Endodermal cell (in vitro differentiated cells): ENCODE measurements at places on chromosomes 6 and 20. TPM values are rescaled to one million over a fixed set of nuclear protein-coding genes. Genes with fewer than 3 reads are reported as not detected.

GRCh38 chr20:19628570-19629134 lies 129.4 kb upstream of the RIN2 start:
- DNase-seq = peak; percentile 92

- peak; percentile 61 for DNase-seq
Observed at GRCh38 chr6:46816626-46817025, 23.4 kb downstream of the MEP1A start.

DNA sequence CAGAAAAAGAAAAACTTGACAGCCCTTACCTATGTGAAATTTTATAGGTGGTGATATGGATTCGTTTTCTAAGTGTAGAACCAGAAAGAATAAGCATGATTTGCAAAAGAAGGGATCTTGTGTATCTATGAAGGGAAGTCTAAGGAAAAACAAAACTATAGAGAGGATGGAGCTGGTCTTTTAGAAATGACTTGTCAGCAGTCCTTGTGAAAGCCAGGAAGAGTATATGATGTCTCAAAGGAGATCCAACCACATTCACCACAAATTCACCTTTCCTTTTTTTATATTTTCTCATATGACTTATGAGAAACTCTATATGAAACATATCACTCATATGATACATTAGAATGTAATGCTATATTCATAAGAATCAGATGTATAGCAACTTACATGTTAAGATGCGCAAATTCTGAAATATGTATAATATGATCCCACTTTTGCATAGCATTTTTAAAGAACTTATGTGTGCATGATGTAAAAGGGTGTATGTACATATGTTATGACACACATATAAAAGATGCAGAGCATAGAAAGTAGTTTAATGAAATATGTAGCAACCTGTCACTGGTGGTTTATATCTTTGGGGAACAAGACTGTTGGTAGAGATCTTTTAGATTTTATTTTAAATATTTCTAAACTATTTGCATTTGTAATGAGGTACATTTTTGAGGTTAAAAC lies 91.9 kb upstream of the NUP153 start:
- no peak for DNase-seq

DNA sequence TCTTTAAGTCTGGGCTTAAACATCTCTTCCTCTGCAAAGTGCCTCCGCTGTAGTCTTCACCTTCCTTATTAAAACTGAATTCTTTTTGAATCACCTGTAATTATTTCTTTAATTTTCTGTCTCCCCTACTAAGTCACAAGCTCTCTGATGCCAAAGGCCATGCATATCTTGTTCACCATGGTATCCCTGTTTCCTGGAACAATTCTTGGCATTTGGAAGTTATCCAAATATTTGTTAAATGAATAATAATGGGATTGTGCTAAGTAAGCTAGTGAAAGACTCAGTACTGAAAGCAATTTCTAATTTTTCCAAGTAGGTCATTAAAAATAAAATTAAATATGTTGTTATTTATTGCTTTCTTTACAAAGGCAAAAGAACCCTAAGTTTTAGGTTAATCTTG lies 12.2 kb downstream of the SNAP91 start:
- DNase-seq = no peak

DNA sequence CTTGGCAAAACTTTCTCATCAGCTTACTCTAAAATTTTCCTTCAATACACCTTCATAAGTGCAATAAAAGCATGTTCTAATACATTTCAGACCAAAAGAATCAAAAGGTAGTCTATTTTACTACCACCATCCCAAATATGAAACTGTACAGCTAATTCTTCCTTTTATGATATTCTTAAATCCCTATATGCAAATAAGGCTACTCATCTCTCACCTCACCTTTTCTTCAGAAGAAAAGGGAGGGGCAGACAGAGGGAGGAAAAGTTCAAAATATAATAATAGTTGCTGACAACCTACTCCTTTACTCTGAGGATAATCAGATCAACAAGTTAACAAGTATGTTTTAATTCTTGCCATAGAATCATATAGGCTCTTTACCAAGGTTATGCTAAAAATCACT lies 7.4 kb downstream of the C6orf120 start:
- DNase-seq = no peak

DNA sequence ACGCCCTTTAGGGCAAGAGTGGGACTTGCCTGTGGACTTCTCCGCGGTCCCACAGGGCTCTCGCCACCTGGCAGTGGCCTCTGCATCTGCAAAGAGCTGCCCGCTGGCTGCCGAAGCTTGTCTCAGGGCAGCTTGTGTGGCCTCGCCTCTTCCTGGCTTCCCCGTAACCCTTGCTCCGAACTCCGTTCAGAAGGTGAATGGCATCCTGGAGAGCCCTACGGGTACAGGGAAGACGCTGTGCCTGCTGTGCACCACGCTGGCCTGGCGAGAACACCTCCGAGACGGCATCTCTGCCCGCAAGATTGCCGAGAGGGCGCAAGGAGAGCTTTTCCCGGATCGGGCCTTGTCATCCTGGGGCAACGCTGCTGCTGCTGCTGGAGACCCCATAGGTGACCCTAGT lies 3.0 kb downstream of the RTEL1 start:
- DNase-seq = no peak

DNA sequence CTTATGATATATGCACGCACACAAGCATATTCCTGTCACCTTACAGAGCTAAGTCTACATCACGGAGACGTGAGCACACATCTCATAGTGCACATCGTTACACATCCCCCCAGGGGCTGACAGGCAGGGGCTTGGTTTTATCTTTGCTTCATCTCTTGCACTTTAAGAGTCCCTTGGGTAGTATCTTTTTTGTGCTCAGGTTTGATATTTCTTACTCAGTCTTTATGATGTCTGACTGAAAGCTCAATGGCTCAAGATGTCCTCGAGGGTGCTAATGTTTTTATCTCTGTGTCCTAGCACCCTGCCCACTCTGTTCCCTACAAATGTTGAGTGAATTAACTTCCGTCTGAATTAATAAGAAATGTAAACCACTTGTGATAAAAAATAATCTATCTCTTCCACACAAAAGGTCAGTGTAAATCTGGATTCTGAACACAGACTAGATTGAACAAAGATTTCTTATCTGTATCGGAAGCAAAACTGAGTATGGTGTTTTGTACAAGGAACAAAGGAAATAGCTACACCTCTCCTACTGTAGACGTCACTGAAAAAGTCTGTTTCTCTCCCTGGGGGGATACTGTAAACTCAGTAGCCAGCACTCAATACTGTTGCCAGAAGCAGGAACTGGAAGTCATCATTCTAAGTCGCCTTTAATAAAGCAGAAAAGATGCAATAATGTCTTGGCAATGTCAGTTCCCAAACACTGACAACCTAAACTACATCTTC lies 195.1 kb downstream of the PRKN start:
- DNase-seq = no peak

- no peak for DNase-seq
Observed at GRCh38 chr6:73353636-73354593, at the start of gene DPPA5. TSS of gene DPPA5 (minus strand) at chr6:73354276. CDS start at chr6:73354225, 51 bp downstream.

DNA sequence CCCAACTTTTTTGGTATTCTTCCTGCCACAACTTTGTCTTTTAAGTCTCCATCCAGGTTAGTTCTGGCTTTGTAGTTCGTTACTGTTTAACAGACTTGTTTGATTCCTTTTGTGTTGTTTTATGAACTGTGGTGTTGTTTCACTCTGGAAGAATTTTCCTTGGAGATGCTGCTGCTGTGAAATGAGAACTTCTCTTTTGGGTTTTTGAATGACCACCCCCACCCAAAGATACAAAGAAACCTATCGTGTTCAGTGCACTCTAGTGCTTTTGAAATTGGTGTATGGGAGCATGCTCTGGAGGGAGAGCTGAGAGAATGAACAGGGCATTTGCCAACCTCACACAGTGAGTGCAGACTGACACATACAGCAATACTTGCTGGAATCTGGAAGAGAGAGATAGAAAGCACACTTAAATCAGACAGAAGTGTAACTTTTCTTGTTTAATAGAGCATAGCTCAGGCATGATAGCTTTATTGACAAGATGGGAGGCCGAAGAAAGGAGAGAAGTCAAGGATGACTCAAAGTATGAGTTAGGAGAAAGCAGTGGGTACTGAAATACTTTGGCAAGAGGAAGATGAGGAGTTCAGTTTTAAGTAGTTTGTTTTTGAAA lies 293.1 kb downstream of the SOX4 start:
- no peak for DNase-seq

The IL20RA gene
- total RNA-seq = 0.38 and 0.57 TPM in 2 replicates

DNA sequence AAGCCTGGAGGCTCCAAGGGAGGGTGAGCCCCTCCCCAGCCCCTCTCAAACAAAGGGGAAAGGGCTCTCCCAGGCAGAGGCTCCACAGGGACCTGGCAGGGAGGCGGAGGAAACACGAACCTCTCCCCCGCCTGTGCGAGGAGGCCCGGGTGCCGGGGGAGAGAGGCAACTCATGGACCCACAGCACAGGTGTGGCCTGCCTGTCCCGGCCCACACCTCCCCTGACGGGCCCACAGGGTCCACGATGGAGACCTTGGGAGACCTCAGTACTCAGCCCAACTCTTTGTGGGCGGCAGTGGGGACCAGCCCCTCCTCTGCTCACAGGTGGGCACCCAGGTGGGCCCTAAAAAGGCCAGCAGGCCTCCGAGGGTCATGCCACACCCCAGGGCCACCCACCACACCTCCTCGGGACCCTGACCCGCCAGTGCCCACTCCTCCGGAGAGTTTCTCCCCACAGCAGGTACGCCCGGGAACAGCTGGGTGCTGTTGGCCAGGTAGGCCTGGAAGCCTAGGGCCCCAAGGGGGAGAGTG lies 12.2 kb downstream of the LAMA5 start:
- peak; percentile 44 for DNase-seq

- DNase-seq = no peak
Observed at GRCh38 chr6:85679445-85680123, 36.9 kb upstream of the SYNCRIP start.

DNA sequence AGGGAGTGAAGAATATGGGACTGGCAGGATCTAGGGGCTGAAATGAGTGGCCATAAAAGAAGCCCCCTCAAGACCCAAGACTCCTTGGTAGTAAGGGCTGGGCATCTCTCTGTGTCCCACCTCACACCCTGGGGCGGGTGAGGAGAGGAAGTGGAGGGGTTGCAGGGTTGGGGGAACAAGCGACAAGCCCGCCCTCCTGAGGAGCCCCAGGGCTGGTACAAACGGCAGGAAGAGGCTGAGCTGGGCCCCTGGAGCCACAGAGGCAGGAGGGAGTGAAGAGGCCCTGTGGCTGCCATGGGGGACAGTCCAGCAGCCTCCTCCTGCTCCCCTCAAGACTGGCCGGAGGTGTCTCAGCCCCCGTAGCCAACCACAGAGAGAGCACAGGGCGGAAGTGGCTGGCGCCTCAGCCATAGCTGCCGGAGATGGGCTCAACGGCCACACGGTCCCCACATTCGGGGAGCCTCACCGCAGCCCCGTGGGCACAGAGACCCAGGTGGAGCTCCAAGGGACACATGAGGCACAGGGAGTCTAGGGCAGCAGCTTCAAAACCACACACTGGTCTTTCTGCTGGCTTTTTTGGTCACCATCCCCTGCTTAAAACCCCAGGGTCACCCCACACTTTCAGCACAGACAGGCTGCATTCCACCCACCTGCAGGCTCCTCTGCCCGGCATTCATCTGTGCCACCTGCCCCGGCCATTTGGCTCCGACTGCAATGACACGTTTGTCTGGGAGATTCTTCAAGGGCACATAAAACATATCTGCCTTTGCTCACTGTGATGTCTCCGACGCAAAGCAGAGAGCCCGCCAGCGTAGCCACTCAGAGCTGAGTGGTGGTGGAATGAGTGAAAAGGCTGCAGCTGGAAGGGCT lies 524 bp downstream of the C20orf203 start:
- peak; percentile 73 for DNase-seq

The TBXT gene
- 0.77 to 2.3 TPM (median 2.3 TPM) in 3 replicates for total RNA-seq

DNA sequence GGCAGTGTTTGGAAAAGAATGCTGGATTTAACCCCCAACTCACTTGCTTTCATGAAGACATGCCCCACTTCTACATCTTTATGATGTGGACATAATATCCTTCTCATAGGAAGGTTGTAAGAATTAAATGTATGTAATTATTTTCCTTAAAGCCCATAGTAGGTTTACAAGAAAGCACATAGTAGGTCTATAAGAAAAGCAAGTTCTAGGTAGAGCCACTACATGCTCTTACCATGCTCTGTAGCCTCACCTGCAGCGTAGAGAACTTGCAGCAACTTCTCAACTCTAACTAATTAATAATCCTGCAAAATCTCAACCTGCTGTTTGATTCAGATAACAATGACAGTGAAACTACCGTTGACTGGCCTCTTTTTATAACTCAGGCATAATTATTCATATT lies 288.4 kb downstream of the TSHZ2 start:
- DNase-seq = no peak

GRCh38 chr6:43516367-43516696 lies 394 bp downstream of the YIPF3 start:
- DNase-seq = no peak

The MCHR2 gene
- total RNA-seq = not detected in 2 replicates

GRCh38 chr6:88111991-88112390 lies 54.2 kb downstream of the CNR1 start:
- no peak for DNase-seq

The MYLK2 gene
- 0.20 to 0.48 TPM in 2 of 3 replicates, not detected in the other for total RNA-seq

DNA sequence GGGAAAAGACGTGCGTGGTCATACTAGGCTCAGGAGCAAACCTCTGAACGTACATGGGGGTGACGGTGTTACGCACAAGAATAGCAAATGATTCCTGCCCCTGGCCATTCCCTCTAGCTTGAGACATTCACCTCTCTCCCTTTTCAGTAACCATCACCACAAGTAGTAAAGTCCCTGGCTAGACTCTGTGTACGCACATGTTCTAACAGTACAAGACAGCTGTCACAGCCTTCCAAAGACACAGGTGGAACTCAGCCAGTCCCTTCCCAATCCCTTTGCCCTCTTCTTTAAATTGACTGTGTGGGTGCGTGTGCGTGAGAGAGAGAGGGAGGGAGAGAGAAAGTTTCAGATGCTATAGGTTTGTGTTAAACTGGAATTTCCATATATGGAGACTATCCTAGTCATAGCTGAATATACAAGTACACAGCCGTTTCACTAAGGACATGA lies 67.3 kb downstream of the LY86 start:
- no peak for DNase-seq

The KIAA1755 gene
- not detected in 3 replicates for total RNA-seq

- no peak for DNase-seq
Observed at GRCh38 chr6:29593199-29593855, 8.4 kb downstream of the OR2H2 start.

The HUS1B gene
- 0.70 and 1.1 TPM in 2 replicates for total RNA-seq

DNA sequence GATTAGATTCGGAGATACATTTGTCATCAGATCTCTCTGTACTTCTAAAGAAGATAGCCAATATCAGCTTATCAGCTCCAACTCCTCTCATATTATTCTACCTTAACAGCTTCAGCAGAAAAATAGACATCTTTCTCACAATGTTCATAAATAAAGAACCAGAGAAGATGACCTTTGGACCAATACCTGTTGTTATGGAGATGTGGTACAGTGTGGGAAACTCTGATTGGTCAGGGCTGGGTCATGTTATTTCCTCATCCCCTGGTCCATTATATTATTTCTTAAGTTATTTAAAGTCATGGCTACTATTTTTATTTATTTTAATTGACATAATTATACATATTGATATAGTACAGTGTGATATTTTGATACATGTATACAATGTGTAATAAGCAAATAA lies 35.9 kb upstream of the POLR1H start:
- no peak for DNase-seq

GRCh38 chr6:14924126-14925024 lies 321.5 kb upstream of the JARID2 start:
- peak; percentile 89 for DNase-seq
